Stimulated activated CD4-positive, alpha-beta T cell treated with anti-CD3 and anti-CD28 coated beads, Interleukin-4, amount 100 ng/mL, for 4 hours (primary cell): ENCODE measurements at places on chromosomes 16 and 17.

DNA sequence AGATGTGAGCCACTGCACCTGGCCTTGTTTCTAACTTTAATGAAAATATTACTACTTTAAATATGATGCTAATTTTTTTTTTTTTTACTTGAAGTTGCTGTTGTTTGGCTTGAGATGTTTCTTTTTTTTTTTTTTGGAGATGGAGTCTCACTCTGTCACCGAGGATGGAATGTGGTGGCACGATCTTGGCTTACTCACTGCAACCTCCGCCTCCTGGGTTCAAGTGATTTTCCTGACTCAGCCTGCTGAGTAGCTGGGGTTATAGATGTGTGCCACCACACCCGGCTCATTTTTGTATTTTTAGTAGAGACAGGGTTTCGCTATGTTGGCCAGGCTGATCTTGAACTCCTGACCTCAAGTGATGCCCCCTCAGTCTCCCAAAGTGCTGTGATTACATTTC is 23.6 kb downstream of the IGSF6 start:
- no peak for DNase-seq

DNA sequence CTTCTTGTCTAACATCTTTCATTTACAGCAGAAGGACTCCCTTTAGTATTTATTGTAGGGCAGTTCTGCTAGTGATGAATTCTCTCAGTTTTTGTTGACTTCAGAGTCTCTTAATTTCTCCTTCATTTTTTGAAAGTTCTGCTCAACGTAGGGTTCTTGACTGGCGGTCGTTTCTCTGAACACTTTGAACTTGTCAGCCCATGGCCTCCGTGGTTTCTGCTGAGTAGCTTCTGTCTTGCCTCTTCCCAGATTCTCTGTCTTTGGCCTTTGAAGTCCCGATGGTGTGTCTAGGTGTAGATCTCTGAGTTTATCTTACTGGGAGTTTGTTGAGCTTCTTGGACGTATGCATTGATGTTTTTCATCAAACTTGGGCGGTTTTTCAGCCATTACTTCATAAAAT is 13.4 kb downstream of the GAA start:
- DNase-seq: no peak

DNA sequence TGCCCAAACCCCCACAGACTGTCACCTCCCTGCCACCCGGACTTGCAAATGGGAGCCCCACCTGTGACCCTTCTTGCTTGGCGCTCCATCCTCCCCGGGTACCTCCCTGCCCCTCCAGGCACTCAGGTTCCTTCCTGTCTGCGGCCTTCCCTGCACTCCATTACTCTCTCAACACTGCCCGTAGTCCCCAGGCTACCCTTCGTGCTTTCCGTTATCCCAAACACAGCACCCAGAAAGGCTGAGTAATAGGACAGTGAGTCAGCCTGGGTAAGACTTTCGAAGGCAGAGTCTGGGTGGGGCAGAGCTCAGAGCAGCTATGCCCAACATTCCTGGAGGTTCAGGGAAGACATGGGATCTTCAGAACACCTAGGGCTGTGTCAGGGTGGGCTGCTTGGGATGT is 16.6 kb upstream of the C16orf74 start:
- DNase-seq: no peak

DNA sequence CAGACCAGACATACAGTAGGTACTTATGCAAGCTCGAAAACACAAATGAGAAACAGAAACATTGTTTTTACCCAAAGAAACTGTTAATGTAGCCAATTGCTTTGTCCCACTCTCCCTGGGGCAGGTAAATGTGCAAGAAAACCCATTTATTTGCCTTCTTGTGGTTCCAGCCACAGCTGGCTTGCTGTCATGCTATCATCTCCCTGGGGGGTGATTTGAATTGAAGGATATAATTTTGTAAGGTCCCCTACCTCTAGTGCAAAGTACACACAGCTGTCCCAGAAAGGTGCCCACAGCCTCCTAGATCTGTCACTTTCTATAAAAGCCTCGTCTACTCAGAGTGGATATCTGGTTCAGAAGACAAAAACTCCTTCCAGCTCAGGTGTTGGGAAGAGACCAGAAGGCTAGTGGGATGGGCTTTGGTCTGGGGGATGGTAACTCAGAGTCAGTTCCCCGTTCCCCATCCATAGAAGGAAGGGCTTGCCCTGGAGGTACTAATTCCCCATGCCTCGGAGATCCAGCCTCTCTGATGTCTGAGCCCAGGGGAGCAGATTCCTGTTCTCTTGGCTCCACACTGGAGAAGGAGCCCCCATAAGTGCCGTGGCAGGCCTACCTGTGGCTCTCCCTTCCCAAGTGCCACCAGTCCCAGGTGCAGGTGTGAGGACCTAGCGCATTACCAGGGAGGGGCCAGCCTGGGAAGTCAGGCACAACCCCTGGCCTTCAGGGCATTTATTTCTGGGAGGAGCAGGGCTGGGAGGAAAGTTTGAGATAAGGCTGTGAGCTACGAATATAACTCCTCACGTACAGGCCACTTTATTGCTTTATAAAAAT is 2.4 kb upstream of the PRR15L start:
- no peak for DNase-seq

GRCh38 chr16:73172241-73172972 is 124.5 kb upstream of the ZFHX3 start:
- DNase-seq: no peak

- no peak for DNase-seq
These were observed 41.9 kb upstream of the SKAP1 start for GRCh38 chr17:48471817-48472410.

DNA sequence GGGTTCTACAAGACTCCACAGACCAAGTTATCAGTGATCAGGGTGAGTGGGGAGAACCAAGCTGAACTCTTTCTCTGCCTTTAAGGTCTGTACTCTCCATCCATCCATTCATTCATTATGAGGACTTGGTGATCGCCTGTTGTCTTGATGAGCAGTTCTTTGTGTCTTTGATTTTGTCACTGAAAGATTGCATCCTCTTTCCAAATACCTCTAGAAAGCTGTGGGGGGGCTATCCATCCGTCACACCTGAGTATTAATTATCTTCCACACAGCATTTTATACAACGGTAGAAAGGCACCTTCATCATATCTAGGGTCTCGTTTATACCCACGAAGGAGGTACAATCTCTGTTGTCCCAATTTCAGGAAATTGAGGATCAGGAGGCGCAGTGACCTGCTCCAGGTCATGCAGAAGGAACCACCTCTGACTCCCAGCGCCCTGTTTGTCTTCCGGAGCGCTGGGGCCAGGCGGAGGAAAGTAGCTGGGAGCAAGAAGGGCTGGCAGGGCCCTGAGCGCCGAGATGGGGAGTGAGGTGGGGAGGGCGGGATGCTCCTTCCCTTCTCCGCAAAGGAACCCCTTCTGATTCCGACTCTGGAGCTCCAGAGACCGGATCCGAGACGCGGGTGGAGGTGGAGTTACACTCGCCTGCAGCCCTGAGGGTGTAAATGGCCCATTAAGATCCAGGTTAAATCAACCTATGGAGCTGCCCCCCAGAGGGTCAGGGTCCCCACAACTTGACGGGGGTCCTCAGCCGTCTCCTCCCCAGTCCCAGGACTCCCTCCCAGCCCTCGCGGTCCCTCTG is 605 bp upstream of the ABAT start:
- no peak for DNase-seq

GRCh38 chr17:10631048-10631700 is 25.9 kb downstream of the MYH3 start:
- no peak for DNase-seq
